Stimulated activated CD4-positive, alpha-beta T cell treated with anti-CD3 and anti-CD28 coated beads, Interleukin-1b, Interleukin-23, amount 100 ng/mL, for 48 hours (primary cell): ENCODE measurements at places on chromosomes 6 and 20.
A peak's percentile ranks its signal among the peaks of the same experiment; 100 is the strongest.

- DNase-seq, result no peak
These were observed 41.0 kb upstream of the GLP1R start for GRCh38 chr6:39007575-39007974.

DNA sequence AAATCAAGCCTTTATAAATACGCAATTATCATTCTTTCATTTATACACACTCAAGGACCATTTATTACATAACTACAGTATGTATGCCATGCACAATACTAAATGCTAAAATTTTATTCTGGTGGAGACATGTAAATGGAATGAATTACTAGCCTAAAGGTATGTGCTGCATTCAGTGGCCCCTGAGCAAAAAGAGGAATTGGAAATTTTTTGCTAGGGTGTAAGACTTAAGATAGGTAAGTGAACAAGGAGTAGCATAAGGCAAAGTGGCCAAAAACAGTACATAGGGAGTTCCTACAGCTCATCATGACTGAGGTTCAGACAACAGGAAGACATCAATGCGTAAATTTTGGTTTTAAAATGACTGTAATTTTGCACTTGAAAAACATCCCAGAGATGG, 2.3 kb upstream of the MTFR2 start:
- DNase-seq, result no peak

GRCh38 chr6:158926414-158926813, 73.6 kb downstream of the RSPH3 start:
- no peak for DNase-seq

DNA sequence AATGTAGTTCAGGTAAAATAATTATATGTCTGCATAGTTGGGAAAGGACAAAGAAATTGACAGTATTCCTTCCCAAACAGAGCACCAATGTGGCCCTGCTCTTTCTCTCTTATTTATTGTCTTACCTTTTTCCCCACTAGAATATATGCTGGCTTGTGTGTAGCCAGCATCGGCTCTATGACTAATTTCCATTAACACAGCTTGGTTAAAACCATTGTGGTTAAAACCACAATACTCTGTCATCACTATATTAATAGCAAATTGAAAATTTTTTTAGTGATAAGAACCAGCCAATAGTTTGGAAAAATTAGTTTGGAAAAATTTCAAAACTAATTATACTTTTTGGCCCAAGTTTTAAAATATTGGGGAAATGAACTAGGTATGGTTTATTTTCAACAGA, 535.1 kb downstream of the UTRN start:
- DNase-seq, result no peak

GRCh38 chr6:105745464-105746129, 340.5 kb upstream of the PRDM1 start:
- DNase-seq, result no peak

GRCh38 chr6:2765896-2766766, 938 bp downstream of the WRNIP1 start:
- DNase-seq, result peak; percentile 32

DNA sequence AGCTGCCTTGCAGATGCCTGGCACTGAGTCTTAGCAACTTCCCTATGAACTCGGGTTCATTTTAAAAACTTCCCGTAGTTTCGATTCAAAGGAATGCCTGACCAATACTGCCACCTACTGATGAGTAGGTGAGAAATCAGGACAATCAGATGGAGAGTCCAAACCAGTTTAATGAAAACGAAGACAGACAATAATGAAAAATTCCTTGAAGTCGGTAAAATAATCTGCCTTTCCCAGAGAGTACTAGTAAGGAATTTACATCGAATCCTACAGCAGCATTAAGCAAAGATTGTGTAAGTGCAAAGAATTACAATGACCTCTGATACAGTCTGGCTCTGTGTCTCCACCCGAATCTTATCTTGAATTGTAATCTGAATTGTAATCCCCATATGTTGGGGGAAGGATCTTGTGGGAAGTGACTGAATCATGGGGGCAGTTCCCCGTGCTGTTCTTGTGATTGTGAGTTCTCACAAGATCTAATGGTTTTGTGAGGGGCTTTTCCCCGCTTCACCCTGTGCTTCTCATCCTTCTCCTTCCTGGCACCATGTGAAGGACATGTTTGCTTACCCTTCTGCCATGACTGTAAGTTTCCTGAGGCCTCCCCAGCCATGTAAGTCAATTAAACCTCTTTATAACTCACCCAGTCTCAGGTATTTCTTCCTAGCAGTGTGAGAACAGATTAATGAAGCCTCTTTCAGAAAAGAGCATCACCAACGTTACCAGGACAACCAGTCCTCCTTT, 134.4 kb downstream of the ARHGAP18 start:
- no peak for DNase-seq

DNA sequence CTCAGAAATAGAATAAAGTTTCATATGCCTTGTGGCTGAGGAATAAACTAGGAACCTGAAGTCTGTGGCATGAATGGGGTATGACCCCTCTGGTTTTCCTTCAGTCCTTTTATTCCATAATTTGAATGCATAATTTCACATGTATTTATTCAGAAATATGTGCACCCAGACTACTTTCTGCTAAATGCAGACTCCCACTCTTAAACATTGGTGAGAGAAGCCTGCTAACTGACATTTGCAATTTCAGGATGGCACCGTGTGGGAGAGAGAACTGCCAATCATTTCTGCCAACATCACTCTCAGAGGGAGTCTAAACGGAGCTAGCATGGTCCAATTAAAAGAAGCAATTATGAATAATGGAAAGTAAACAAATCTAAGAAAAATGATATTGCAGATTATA, 141.3 kb downstream of the ADGRB3 start:
- DNase-seq, result no peak

DNA sequence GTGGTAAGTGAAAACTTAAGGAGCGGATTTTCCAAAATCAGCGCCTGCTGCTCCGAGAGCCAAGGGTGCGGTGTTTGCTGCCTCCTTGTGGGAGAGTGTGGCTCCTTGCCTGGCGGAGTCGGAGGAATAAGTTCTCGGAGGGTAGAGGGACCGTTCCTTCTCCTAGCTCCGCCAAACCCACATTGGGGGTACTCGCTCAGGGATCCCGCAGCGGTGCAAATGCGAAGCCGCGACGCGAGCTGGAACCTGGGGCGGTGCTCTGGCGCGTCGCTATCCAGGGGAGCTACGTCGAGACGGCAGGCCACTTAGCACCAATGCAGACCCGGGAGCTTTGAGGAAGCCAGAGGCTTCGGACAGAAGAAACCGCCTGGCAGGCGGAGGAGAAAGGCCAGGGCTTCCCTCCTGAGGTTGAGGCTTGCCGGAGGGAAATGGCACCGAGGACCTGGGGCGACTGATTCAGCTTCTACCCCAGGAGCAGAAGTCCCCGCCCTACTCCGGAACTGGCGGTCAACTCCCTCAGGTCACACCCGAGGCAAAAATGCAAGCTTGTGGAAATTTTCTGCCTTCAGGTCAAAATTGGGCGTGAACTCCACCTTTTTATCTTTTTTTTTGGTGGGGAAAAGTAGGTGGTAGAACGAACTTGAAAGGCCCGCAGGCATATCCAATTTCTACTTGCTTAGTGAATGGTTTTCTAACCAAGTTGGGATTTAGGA, 5.7 kb upstream of the DDX43 start:
- peak; percentile 50 for DNase-seq

DNA sequence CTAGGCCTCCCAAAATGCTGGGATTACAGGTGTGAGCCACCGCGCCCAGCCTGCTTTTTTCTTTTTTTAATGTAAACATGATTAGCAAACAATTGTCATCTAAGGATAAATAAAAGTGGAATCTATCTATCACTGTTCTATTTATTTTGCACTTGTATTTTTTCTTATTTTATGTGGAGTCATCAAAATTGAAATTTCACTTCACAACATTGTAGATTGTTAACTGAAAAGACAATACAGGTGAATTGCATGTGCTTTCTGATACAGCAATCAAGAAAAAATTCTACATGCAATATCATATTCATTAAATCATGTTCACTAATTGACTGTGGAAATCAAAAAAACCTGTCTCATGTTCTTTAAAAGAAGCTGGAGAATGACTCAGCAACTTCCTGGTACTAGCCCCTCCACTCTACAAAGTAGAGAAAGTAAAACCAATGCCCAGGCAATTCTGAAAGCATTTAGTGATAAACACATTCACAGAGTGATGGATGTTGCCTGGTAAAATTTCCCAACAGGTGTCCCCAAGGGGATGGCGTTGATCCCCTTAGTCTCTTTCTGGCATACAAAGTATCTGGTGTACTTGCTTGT, 10.7 kb upstream of the RFX6 start:
- DNase-seq, result no peak

- DNase-seq, result no peak
These were observed 218.1 kb upstream of the MCHR2 start for GRCh38 chr6:100212131-100212530.

DNA sequence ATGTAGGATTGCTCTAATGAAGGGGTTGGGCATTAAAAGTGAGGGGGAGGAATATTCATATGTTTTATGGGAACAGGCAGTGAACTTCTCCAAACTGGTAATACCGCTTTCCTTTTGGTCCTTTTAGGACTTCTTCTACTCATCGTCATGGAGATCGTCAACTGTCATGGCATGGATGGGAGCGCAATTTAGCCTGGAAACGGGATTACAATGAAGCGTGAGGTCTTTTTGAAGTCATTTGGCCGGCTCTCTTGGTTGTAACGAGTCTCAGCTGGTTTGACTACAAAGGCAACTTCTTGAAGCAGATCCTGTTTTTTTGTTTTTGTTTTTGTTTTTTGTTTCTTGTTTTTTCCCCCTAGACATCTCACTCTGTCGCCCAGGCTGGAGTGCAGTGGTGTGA, 1.4 kb upstream of the HLA-E start:
- DNase-seq, result no peak

- no peak for DNase-seq
These were observed 4.6 kb downstream of the GOPC start for GRCh38 chr6:117597755-117598154.
